ENCODE measurements at places on chromosomes 5 and 9. TPM values are rescaled to one million over a fixed set of nuclear protein-coding genes. Genes with fewer than 3 reads are reported as not detected.

The WHRN gene
- total RNA-seq: 2.1 TPM

The FIBCD1 gene
- total RNA-seq: not detected

The FBXL7 gene
- not detected for total RNA-seq

The TNC gene
- total RNA-seq: 0.98 TPM

The CER1 gene
- total RNA-seq: not detected

The CACNA1B gene
- total RNA-seq: not detected

The FSTL4 gene
- 0.42 TPM for total RNA-seq

The CDHR2 gene
- 0.45 TPM for total RNA-seq

The ADGRD2 gene
- total RNA-seq: not detected

The ECSCR gene
- total RNA-seq: 1.7 TPM

The BTNL8 gene
- not detected for total RNA-seq

The HCN1 gene
- not detected for total RNA-seq

Data from activated CD4-positive, alpha-beta T cell treated with anti-CD3 and anti-CD28 coated beads, Interleukin-2, amount 10 ng/mL, durations not matched to agents 24 days and 14 days (primary cell).